ENCODE measurements at places on chromosomes 2 and 18.

DNA sequence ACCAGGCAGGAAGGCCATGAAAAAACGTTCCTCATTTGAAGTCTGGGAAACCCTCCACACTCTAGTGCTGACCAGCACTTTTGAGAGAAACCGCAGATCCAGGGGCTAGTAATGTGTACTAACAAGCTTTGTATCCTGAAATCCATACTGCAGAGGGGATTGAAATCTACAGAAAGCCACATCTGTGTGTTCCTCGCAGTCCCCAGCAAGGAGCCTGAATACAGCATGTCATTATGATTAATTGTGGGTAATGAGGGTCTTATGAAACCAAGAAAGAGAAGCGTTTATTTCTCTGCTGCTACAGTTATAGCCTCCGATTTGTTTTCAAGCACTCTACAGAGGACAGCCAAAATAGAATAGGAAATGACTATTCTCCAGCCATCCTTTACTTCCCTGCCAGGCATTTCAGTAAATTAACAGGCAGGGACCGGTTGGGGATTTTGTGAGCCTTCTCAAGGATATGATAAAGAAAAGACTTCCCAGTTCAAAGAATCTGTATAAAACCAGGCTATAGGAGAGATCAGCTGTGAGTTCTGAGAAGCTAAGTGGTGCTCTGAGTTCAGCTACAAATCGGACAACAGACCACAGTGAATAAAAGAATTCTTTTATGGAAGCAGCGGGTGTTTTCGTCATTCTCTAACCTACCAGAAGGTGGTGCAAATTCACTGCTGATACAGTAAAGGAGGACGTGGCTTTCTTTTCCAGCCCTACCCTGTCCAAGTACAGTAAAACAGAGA is 133.4 kb downstream of the INSIG2 start:
- peak; percentile 76 for DNase-seq

DNA sequence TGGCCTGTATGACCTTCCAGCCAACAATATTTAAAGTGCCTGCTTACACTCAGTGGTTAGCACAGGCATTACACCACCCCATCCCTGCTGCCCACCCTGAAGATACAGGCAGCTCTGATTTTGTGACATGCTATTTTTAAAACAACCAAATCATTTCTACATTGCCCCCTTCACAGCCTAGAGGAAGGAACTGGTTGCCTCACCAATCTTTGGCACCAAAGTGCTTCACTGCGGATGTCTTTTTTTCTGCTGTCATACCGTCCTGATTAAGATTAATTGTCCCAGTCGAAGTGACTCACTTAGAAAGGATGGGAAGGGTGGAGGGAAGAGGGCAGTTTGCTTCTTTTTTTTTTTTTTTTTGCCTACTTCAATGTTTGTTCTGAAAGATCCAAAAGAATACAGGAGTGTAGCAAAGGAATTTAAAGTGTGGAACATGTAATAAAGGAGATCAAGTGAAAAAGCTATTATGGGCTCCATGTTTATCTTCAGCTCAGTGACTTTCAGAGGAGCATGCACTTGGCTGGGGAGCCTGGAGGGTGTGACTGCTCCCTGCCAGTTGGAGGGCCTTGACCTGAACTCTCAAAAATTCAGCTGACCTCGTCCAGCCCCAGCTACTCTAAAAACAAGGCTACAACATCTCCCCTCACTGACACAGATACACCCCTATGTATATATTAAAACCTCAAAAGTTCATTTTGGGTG is 501.1 kb upstream of the TNP1 start:
- DNase-seq, result peak; percentile 36

DNA sequence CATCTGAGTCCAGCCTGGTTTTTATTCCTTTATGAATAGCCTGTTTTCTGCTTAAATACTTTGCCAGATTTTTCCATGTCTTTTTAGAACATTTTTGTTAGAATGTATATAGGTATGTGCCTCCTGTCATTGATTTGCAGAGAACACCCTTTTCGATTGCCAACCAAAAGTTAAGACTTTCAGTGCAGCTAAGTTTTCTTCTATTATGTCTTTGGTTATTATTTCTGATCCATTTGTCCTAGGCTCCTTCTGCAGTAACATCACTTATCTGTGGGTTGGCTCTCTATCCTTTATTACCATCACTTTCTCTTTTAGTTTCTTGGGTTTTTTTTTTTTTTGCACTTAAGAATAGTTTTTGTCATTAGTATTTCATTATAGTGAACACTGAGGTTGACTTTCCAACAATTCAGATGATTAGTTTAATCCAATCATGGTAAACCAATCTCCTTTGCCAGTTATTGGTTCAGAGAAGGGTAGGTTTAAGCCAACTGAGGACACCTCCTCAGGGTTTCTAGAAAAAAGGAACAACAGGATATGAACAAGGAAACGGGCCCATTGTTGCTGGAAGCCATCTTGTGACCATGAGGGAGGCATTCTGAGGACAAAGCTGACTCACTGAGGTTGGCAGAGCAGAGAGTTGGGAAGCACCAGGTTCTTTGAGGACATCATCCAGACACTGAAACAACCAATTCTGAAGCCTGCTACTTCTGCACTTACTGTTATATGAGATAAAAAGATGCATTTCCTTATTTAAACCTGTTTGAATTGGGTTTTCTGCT is 37.9 kb upstream of the GBX2 start:
- DNase-seq, result no peak

DNA sequence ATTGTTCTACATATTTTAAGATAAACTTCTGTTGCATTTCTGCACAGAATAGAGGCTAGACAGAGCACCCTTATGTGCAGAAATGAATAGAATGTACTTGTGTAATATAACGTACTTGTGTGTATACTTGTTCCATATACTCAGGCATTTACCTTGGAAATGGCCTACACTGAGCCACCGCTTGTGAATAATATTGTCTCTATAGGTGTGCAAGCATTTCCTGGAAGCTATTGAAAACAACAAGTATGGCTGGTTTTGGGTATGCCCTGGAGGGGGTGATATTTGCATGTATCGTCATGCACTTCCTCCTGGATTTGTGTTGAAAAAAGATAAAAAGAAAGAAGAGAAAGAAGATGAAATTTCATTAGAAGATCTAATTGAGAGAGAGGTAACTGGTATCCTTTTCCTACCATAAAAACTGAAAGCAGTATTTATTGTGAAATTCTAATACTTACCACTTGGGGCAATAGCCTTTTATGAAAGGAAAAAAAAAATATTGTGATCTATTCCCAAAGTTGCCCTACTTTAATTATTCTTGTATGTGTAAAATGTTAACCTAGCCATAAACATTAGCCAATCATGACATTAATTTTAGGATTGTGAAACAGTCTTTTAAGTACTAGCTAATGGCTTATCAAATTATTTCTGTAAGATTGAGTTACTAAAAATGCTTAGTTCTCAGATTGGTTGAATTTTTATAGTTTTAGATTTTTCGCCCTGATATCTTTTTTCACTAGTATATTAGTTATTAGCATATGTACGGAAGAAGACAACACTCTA is 18.0 kb downstream of the ZC3H15 start:
- peak; percentile 18 for DNase-seq

- DNase-seq, result no peak
These were observed 6.8 kb downstream of the MAT2A start for GRCh38 chr2:85545780-85546240.

DNA sequence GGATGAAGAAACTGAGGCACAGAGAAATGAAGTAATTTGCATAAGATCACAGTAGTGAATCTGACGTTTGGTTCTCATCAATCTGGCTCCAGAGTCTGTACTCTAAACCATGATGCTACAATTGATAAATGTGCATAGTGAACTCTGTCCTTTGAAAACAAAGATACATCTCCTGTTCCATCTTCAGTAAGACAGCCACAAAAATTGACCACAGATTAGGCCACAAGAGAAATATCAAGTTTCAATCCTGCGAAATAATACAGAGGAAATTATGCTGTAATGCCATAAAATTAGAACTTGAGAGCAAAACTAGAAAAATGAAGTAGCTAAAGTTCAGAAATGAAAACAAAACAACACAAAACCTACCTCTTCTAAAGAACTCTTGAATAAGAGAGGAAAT is 28.4 kb downstream of the FAM98A start:
- no peak for DNase-seq

DNA sequence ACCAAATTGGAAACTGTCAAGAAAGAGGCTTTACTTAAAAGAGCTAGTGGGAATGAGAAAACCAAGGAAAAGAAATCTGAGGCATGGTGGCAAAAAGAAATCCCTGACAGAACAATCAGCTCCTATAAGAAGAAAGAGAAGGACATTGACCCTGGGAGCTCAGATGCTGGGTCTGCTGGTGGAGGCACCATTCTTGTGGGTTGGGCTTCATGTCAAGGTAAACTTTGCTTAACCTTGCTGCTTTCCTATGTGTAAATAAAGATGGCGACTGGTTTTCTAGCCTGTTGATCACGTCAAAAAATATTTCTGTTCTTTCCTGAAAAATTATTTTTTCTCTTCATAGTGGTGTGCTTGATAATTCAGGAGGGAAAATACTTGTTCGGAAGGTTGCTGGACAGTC is 58.1 kb downstream of the VIT start:
- DNase-seq, result no peak

GRCh38 chr2:85175369-85176299 is 42.4 kb downstream of the TCF7L1 start:
- peak; percentile 60 for DNase-seq

- no peak for DNase-seq
These were observed 1.2 kb downstream of the BCL11A start for GRCh38 chr2:60552078-60552850.

GRCh38 chr2:190716176-190716807 is 67.4 kb downstream of the NAB1 start:
- no peak for DNase-seq

- no peak for DNase-seq
These were observed 10.6 kb upstream of the CEP68 start for GRCh38 chr2:65045651-65046050.

DNA sequence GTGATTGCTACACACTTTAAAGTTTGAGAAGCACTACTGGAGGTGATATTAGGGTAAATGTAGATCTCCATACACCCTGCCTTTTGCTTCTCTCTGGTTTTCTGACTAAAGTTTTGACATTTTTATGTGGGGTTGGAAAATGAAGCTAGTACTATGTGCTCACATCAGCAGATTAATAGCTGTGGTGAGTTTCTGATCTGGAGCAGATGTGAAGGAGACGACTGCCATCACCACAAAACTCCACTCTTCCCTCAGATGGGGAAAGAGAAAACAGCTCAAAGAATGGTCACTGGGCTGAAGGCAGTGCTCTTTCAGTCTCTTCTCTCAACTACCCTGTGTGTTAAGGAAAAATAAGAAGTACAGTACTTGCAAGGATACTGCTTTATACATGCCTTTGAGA is 37.2 kb downstream of the PLEKHA3 start:
- DNase-seq, result no peak

DNA sequence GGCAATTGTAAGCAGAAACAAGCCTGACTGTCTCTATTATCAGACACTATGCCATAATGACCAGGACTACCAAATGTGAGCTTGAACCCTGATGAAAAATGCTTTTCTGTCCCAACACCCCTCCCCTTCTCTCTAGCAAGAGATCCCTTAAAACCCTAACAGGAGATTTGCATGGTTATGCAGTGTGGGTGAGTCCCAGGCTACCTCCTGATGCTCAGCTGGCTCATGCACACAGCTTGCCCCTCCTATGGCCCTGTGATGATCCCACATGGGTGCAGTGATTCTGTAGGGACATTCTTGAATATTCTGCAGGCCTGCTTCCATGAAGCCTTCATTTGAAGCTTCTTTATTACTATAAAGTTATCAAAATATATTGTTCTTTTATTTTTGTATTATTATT is 357.4 kb downstream of the AKAIN1 start:
- no peak for DNase-seq

DNA sequence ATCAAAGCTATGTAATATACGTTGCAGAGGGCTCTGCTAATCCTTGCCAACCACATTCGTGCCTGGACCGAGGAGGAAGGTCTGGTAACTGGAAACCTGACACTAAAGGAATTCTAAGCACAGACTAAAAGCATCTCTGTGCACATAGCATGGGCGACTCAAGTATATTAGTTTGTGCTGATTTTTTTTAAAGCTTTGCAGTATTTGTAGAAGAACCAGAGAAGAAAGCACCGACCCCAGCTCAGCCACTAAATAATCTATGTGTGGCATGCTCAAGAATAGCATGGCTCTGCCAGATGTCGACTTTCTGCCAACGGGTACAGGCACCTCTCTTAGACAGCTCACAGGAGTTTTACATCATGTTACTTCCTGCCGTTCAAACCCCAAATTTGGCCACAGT is 73.2 kb upstream of the NRP2 start:
- DNase-seq, result no peak

- no peak for DNase-seq
These were observed 147.9 kb upstream of the ID2 start for GRCh38 chr2:8533923-8534322.

GRCh38 chr18:44654573-44654972 is 26.1 kb upstream of the SETBP1 start:
- peak; percentile 74 for DNase-seq

- DNase-seq, result no peak
These were observed 500.2 kb downstream of the XIRP2 start for GRCh38 chr2:167388497-167388896.

DNA sequence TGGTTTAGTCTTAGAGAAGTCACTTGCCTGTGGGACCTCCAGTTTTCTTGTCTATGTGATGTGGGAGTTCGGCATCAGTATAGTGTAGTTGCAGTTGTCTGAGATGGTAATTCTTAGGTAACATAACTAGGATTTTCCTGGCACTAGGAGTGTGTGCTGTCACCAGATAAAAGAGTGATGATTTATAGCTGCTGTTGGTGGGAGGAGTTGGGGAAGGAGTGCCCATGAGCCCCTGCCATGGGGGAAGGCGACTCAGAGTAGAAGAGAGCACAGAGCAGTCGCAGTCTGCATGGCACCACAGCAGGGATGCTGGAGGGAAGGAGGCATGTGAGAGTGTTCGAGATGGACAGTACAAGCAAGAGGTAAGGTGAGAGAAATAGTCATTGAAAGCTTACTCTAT is 38.7 kb downstream of the ATP9B start:
- no peak for DNase-seq

GRCh38 chr18:61827591-61827990 is 65.2 kb downstream of the RNF152 start:
- no peak for DNase-seq

DNA sequence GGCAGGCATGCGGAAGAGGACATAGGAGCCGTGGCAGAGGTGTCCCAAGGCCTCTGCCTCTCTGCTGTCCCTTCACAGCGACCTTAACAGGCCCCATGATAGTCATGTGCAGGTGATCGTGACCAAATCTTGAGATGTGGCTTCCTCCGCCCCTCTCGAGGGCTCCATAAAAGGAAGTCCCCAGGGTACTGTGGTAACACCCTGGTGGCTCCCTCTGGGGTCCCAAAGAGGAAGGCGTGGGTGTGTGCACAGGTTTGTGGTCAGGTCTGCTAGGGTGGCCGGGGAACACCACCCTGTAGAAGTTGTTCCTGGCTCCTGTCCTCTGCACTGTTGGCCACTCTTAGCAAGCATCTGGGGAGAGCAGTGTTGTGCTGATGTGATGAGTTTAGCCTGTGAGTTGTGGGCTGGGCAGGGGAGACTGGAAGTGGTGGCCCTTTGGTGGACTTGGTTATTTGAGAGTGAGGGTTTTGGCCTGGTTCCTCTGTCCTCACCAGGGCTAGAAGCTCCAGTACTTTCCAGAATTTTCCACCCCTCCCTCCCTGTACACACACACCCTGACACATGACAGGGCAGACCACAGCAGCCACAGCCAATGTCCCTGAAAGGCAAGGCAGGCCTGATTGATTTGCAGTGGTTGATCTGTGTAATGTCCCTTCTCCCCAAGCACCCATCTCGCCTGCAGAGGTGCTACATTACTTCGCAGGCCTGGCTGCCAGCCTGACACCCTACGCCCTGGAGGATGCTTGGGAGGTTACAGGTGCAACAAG is 68.9 kb upstream of the BOD1L2 start:
- no peak for DNase-seq
